ENCODE measurements at places on chromosomes 1 and 21. TPM values are rescaled to one million over a fixed set of nuclear protein-coding genes. Genes with fewer than 3 reads are reported as not detected.

Gene RPF1
- polyA plus RNA-seq: 36.0 TPM

DNA sequence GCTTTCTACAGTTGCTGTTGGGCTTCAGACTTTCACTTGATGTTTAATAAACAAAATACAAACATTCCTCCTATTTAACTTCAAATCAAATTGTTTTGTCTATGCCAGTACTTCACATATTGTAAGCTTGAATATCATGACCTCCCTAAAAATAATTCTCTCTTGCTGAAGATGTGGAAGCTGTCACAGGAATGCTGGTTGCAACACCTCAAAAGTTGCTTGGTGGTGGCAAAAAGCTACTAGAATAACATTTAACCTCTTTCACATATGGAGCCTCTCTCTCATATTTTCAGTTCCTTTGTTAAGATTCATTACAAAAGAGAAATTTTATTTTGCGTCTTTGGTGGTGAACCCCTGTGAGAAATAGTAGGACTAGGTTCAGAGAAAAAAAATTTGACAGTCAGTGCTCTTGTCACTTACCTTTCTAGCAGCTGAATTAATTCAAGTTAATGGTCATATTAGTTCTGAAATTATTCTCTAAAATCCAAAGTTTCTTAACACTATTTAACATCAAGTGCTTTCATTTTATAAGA is 25.5 kb upstream of the F13B start:
- no peak for DNase-seq

Gene UBE2U
- not detected for polyA plus RNA-seq

Gene GRHL3
- 0.27 TPM for polyA plus RNA-seq

- no peak for DNase-seq
Measured at GRCh38 chr1:199907361-199907760, 120.1 kb upstream of the NR5A2 start.

DNA sequence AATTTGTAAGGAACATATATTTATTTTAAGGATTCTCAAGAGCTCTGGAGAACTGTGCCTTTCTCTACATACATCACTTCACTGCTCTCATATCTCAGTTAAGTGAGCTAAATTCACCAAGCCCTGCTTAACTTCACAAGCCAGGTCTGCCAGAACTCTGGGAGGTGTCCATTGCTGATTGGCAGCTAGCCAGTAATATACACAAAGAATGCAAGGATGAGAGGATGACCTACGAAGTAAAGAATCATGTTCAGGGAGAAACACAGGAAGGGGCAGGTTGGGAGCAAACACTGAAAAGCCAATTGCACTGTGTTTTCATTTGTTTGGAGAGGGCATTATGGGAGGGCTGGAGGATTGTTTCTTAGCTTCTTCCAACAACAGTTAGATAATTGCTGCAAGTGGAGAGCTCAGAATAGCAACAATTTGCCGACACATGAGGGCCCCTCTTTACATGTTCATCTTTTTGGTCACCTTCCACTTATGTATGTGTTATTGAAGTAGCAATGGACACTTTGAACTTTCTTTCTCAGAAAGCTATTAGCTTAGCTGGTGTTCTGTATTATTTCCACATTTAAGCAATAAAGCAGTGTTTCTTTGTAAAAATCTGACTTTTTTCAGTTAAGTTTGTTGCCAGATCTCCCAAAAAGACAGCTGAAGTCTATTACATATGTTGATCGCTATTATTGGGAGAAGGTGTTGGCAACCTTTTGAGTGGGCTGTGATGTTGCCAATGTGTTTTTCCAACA is 254.8 kb downstream of the LTN1 start:
- DNase-seq: no peak

DNA sequence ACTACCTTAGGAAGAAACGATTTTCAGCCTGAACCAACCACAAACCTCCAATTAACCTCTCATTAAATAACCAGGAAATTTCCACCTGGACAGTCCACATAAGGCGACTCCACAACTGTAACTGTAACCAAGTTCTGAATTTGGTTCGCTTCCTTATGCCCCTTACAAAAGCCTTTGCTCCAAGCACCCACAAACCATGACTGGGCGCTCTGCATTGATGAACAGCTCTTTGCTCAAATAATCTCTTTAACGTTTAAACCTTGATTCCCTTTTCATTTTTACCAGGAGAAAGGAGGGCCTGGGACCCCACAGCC is 38.2 kb upstream of the ZNF124 start:
- no peak for DNase-seq

- peak; percentile 53 for DNase-seq
Measured at GRCh38 chr1:100360790-100361510, 8.6 kb downstream of the CDC14A start.

Gene KCNJ15
- polyA plus RNA-seq: 68.4 TPM

Gene TEDDM1
- 0.25 TPM for polyA plus RNA-seq

DNA sequence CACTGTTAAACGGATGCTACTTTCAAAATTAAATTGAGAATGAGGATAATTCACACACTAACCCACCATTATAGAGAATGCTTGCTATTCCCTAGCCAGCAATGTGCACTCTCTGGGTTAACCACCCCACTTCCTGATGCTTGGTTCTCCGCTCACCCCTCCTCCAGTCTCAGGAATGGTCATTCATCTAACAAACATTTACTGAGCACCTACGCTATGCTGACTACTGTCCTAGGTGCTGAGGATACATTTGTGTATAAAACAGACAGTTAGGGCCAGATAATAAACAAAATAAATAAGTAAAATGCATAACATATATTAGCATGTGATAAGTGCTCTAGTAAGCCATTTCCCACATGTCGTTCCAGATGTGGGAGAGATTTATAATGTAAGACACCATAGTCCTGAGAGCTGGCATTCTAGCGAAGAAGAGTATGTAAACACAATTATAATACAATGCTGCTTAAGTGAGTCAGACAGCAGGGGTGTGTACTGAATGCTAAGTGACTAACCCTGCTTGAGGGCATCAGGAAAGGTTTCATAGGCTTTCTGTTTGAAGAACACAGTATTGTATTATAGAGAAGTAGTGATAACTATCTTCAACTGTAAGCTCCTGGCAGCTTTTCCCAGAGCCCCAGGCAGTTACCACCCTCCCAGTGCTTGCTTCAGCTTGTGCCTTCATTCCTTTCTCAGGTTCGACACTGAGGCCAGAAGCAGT is 126.7 kb upstream of the CACHD1 start:
- DNase-seq: no peak

Gene AMIGO1
- polyA plus RNA-seq: 3.8 TPM

DNA sequence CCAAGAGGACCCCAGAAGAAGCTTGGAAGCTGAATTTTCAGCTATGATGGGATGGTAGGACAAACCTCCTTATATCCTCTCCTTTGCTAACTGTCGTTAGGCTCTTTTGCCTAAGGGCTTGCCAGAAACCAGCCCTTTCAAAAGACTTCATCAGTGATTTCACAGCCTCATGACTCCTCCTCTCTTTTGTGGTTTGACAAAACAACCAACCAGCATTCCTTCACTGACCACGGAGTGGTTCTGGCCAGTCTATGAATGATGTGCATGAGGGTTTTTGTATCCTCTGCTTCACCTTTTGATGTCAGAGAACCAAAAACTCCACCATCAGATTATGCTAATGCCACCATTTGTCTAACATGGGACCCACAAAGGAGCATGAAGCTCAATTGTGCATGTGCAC is 116.9 kb upstream of the COA6 start:
- no peak for DNase-seq

DNA sequence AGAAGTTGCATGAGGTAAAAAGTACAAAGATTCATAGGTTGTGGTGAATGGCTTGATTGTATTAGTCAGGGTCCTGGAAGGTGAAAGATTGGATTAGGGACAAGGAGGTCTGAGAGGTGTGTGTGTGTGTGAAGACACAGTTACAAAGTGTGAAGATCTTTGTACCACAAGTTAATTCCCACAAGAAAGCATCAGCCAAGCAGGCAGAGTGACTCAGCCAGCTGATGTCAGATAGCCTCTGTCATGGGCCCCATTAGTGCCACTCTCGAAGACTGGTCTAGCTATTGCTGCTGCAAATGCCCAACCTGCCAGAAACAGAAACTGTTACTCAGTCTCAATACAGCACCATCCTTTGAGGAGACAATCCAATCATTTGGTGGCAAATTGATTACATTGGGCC is 96.5 kb downstream of the DTL start:
- no peak for DNase-seq

Gene DNM3
- polyA plus RNA-seq: 5.6 TPM

DNA sequence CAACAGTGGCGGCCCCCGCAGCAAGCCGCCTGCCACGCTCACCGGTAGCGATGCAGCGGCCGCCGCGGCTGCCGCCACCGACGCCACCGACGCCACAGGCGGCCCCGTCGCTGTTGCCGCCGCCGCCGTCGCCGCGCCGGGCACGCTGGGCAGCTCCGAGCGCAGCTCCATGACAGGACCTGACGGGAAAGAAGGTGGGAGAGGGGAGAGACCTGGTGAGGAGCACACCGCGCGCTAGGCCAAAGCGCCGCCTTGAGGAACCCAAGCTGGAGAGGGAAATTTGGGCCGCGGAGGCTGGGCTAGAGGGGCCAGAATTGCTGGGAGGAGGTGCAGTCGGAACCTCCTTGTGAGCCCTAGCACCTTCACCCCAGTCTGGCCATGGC is 1.9 kb downstream of the DMRTA2 start:
- no peak for DNase-seq

DNA sequence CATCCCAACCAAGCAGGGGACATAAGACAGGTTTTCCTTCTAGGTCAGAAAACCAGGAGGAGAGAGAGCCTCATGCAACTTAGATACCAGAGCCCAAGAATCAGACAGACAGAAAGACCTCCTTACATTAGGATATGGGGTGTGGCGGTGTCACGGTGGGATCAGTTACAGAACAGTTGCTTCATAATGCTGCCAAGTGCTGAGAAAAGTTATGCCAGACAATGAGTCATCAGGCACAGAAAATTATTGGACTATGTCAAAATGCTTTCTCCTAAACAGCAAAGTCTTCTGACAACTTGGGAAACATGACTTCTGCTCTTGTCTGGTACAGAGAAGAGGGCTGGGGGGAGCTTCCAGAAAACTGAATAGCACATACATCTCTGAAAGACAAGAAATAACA is 1120.2 kb upstream of the TMPRSS15 start:
- DNase-seq: no peak

Gene FMO1
- polyA plus RNA-seq: 4.2 TPM

- no peak for DNase-seq
Measured at GRCh38 chr1:93848350-93848883, 30.6 kb downstream of the DNTTIP2 start.

GRCh38 chr1:219412772-219413171 is 200.1 kb downstream of the ZC3H11B start:
- no peak for DNase-seq

GRCh38 chr1:238951809-238952208 is 434.6 kb upstream of the CHRM3 start:
- DNase-seq: peak; percentile 10

- no peak for DNase-seq
Measured at GRCh38 chr1:240068961-240069360, 22.7 kb upstream of the FMN2 start.

DNA sequence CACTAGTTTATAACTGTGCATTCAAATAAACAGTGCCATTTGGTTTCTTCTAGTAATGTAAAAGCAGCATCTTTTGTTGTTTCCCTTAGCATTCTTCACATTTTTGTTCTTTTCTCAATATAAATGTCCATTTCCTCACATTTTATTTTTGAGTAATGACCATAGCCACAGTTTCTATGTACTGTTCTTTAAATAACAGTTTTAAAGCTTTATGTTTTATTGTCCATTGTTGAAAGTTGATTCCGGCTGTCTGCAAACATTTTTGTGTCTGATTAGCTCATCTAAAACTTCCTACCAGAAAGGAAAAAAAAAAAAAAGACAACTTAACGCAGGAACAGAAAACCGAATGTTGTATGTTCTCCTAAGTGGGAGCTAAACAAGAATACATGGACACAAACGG is 139.7 kb downstream of the MAGI3 start:
- DNase-seq: no peak

Gene HRNR
- polyA plus RNA-seq: 0.13 TPM

GRCh38 chr1:12416101-12416500 is 186.3 kb downstream of the VPS13D start:
- no peak for DNase-seq

- DNase-seq: peak; percentile 27
Measured at GRCh38 chr1:29123887-29124365, at the start of gene TMEM200B. TSS of gene TMEM200B (minus strand) at chr1:29123903. CDS start at chr1:29121828, 2,075 bp downstream.

GRCh38 chr1:109611308-109611990 is 8.0 kb downstream of the GNAT2 start:
- no peak for DNase-seq

Gene LCA5L
- polyA plus RNA-seq: 3.9 TPM

GRCh38 chr1:3672231-3672970 is 20.1 kb downstream of the TP73 start:
- peak; percentile 50 for DNase-seq

Gene RHEX
- 0.18 TPM for polyA plus RNA-seq

GRCh38 chr21:16055014-16055413 is 325.2 kb downstream of the USP25 start:
- no peak for DNase-seq

DNA sequence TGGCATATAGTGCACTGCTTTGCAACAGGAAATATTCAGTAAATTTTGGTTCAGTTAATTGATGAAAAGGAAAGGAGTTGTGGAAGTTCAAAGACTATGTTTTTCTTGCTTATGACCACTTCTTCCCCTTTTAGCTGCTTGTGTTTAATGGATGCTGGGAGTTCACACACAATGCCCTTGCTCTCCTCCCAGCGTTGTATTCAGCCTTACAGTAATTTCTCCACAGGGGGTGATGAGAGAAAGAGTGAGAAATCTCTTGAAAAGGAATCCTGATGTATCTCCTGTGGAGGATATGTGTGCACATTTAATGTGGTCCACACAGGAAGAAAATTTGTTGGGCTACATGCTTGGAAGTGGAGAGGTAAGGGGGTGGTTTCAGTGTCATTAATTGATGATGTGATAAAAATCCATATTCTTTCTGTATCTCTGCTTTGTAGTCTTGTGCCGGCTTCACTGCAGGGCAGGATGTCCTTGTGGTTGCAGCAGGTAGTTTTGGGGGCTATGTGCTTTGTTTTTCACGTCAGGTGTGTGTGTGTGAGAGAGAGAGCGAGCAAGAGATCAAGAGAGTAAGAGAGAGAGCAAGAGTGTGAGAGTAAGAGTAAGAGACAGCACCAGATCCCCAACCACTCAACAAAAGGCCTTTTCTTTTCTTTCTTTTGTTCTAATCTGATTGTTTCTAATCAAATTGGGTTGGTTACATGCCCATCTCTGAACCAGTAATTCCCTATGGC is 204.4 kb downstream of the RWDD3 start:
- no peak for DNase-seq

DNA sequence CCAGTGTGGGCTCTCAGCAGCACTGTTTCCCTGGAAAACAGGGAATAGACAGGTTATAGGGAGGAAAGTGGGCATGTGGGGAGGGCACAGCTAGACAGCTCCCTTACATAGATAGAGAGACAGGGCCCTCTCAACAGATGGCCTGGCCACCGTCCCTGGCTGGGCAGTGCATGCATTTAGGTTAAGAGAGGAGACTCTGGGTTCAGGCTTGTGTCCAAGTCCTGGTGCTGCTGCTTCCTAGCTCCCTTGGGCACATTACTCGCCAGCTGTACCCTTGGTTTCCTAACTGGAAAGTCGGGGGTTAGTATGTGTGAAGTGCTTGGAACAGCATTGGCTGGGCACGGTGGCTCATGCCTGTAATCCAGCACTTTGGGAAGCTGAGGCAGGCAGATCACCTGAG is 9.1 kb downstream of the PLOD1 start:
- no peak for DNase-seq
